Activated CD8-positive, alpha-beta T cell treated with anti-CD3 and anti-CD28 coated beads for 36 hours (primary cell): ENCODE measurements at places on chromosomes 6 and 20. TPM values are rescaled to one million over a fixed set of nuclear protein-coding genes. Genes with fewer than 3 reads are reported as not detected.

The PAX1 gene
- not detected for total RNA-seq

- no peak overlapping the region for H3K27ac ChIP-seq
- H3K4me1 ChIP-seq: no peaks in the 10 kb centered on the region
- H3K4me3 ChIP-seq: no peak overlapping the region
- H3K36me3 ChIP-seq: no peaks in the 10 kb centered on the region
- H3K27me3 ChIP-seq: peaks cover 6% of the 10 kb centered on the region
Measured at GRCh38 chr6:106872049-106872448, 102.5 kb downstream of the CD24 start.

DNA sequence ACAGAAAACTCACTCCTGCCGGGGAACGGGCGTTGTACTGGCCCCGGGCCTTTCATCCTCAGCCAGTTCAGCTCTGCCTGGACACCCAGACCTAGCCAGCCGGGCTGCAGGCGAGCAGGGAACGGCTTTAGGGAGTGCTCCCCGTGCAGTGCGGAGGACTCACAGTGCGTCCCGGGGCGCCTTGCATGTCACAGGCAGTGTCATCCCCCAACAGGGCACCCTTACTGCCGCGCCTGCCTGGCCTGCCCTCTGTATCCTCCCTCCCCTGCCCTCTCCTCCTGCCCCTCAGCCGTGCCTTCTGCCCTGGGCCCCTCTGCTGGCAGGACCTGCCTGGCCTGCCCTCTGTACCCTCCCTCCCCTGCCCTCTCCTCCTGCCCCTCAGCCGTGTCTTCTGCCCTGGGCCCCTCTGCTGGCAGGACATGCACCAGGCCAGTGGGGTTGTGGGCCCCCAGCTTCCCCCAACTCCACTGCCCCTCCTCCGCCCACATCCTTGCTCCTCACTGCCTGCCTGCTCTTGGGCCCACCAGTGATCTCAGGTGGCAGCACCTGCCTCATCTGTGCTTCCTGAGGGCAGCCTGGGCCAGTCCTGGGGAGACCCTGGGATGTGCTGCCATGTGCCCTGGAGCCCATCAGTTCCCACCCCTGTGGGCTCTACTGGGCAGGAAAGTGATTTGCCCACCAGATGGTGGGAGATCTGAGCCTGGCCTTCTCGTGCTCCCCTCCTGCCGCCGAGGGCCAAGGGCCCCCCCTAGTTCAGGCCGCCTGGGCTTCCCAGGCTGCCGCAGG lies 43.0 kb downstream of the PYGB start:
- H3K4me1 ChIP-seq: peaks cover 3% of the 10 kb centered on the region
- no peak overlapping the region for H3K4me3 ChIP-seq
- DNase-seq: no peak
- no peaks in the 10 kb centered on the region for H3K27me3 ChIP-seq

The KIF25 gene
- total RNA-seq: not detected

DNA sequence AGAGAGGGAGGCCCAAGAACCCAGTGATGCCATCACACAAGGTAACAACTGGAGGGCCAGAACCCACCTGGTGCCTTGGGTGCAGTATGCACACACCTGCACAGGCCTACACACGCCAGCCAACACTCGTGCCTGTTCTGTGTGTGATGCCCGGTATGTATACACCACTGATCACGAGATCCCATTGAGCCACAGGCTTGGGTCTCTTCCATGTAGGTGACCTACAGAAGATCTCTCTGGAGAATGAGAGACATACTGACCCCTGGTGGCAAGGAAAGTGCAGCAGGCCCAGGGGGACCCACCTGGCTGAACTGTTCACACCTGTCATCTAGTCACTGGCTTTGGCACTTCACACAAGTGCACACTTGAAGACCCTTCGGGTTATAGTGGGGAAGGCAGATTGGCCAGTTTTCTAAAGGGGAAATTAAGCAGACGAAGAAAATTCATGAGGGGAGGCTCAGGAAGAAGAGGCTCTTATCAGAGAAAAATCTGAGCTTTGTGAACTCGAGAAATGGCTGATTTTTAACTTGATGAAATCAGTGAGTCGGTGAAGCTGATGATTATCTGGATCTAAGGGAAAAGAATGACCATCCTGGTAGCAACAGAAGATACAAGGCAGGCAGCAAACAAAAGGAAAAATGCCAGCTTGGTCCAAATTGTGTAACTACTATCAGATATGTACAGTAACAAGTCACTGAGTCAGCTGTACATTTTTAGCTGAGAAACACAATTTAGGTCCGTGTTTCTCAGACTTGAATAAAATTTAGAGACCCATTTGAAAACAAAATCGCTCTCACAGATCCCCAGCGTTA lies 69.1 kb upstream of the PBOV1 start:
- peaks cover 5% of the 10 kb centered on the region for H3K4me1 ChIP-seq
- H3K36me3 ChIP-seq: no peaks in the 10 kb centered on the region
- H3K27me3 ChIP-seq: peaks cover 2% of the 10 kb centered on the region
- no peak overlapping the region for H3K27ac ChIP-seq
- DNase-seq: peak; percentile 71

The TULP1 gene
- total RNA-seq: not detected

- H3K27me3 ChIP-seq: no peaks in the 10 kb centered on the region
- peaks cover 25% of the 10 kb centered on the region for H3K4me1 ChIP-seq
- H3K4me3 ChIP-seq: no peak overlapping the region
- H3K27ac ChIP-seq: peak overlapping the region; percentile 84
- H3K36me3 ChIP-seq: peaks cover 3% of the 10 kb centered on the region
- DNase-seq: no peak
Measured at GRCh38 chr6:108896111-108896661, 48.0 kb downstream of the ARMC2 start.

GRCh38 chr6:93663111-93663510 lies 243.8 kb upstream of the EPHA7 start:
- no peaks in the 10 kb centered on the region for H3K4me1 ChIP-seq
- no peaks in the 10 kb centered on the region for H3K27me3 ChIP-seq

DNA sequence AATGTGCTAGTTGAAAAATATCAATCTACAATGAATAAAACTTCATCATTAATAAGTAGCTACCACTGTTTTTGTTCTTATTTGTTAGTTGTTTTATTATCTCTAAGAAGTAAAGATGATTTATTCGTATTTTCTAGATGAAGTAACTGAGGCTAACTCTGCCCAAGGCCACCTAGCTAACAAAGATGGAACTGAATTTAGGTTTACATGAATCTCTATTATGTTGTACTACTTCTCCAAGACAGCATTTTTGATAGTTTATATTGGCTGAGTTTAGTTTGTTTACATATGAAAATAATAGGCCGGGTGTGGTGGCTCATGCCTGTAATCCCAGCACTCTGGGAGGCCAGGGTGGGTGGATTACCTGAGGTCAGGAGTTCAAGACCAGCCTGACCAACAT lies 121.5 kb downstream of the NCOA3 start:
- no peaks in the 10 kb centered on the region for H3K27me3 ChIP-seq
- H3K4me1 ChIP-seq: peaks cover 26% of the 10 kb centered on the region
- no peak overlapping the region for H3K4me3 ChIP-seq

The CCN6 gene
- not detected for total RNA-seq

The BPIFB2 gene
- total RNA-seq: not detected

The IL20RA gene
- total RNA-seq: not detected

DNA sequence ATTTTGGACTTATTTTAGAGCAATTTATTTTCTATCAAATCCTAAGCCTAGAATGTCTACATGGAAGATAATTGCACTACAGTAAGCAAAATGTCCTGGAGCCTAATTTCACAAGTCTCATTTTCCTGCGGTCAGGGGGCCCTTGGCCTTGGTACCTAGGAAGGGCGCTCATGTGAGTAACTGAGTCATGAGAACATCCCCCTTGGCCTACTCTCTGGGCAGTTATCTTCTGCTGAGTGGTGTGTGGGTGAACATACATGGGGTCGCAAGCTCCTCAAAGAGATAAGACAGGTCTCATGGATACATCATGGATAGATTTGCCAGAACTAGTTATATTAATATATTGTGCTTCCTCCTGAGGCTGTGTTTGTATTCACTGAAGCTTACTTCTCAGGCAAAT lies 211.2 kb upstream of the MARCKS start:
- no peaks in the 10 kb centered on the region for H3K4me1 ChIP-seq
- H3K36me3 ChIP-seq: no peaks in the 10 kb centered on the region
- no peak overlapping the region for H3K27ac ChIP-seq
- DNase-seq: no peak

GRCh38 chr6:39669973-39670342 lies 55.2 kb downstream of the KIF6 start:
- no peaks in the 10 kb centered on the region for H3K36me3 ChIP-seq
- no peak overlapping the region for H3K4me3 ChIP-seq
- no peak overlapping the region for H3K27ac ChIP-seq
- no peaks in the 10 kb centered on the region for H3K4me1 ChIP-seq
- DNase-seq: peak; percentile 2
- H3K27me3 ChIP-seq: peaks cover 19% of the 10 kb centered on the region

GRCh38 chr6:5481750-5482149 lies 220.4 kb downstream of the FARS2 start:
- H3K4me1 ChIP-seq: peaks cover 13% of the 10 kb centered on the region
- no peak overlapping the region for H3K27ac ChIP-seq
- DNase-seq: no peak
- H3K36me3 ChIP-seq: peaks cover 2% of the 10 kb centered on the region

- H3K4me1 ChIP-seq: no peaks in the 10 kb centered on the region
- no peak for DNase-seq
- no peak overlapping the region for H3K27ac ChIP-seq
- H3K27me3 ChIP-seq: no peaks in the 10 kb centered on the region
Measured at GRCh38 chr6:116210750-116211425, 43.0 kb downstream of the TSPYL4 start.

GRCh38 chr6:135191508-135192255 lies 10.6 kb downstream of the MYB start:
- DNase-seq: no peak
- H3K4me3 ChIP-seq: no peak overlapping the region
- H3K4me1 ChIP-seq: peaks cover 25% of the 10 kb centered on the region
- H3K27ac ChIP-seq: no peak overlapping the region
- peaks cover 84% of the 10 kb centered on the region for H3K36me3 ChIP-seq

The PAK5 gene
- total RNA-seq: not detected

DNA sequence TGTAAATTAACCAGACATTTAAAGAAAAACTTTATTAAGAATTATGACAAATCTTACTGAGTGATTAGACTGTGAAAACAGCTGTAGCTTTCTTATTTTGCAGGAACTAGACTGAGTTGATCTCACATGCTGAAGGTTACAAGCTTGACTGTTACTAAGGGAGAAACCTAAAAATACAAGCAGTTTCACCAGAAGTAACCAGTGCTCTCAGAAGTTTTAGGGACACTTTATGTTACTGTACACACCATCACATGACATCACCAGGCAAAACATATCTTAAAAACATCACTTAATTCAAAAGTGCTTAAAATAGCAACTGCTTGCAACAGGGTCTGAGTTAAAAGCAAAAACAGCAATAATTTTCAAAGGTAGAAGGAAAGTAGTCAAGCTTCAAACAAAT lies 5.4 kb downstream of the FBXO30 start:
- no peak overlapping the region for H3K27ac ChIP-seq
- peaks cover 22% of the 10 kb centered on the region for H3K36me3 ChIP-seq
- DNase-seq: no peak
- peaks cover 32% of the 10 kb centered on the region for H3K4me1 ChIP-seq
- H3K4me3 ChIP-seq: no peak overlapping the region

- no peaks in the 10 kb centered on the region for H3K27me3 ChIP-seq
- peak overlapping the region; percentile 67 for H3K27ac ChIP-seq
- peak; percentile 90 for DNase-seq
Measured at GRCh38 chr6:34196116-34196832, 40.4 kb upstream of the HMGA1 start.

GRCh38 chr20:17873410-17874270 lies 95.0 kb downstream of the SNX5 start:
- H3K27me3 ChIP-seq: peaks cover 11% of the 10 kb centered on the region
- no peak overlapping the region for H3K27ac ChIP-seq
- H3K4me3 ChIP-seq: no peak overlapping the region
- no peaks in the 10 kb centered on the region for H3K36me3 ChIP-seq

- H3K27me3 ChIP-seq: peaks cover 12% of the 10 kb centered on the region
- no peaks in the 10 kb centered on the region for H3K36me3 ChIP-seq
- no peak overlapping the region for H3K4me3 ChIP-seq
- peaks cover 3% of the 10 kb centered on the region for H3K4me1 ChIP-seq
Measured at GRCh38 chr6:12640438-12640837, 76.1 kb upstream of the PHACTR1 start.
